ENCODE measurements at places on chromosomes 11 and 22.

DNA sequence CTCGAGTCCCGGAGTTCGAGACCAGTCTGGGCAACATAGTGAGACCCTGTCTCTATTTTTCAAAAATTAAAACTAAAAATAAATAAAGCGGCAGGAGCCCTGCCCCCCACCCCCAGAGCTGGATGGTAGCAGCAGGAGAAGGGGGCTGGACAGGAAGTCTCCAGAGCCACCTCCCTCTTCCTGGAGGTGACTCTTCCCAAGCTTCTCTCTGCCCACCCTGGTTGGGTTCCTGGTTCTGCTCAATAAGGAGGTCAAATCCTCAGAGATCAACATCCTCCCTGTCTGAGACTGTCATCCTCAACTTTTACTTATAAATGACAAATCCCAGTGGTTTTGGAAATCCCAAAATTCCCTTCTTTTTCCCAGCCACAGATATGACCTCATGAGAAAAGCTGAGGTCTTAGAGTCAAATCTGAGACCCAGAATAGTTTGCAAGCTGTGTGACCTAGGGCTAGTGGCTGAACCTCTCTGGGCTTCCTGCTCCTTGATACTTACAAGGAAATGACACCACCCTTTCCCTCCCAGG lies 987 bp downstream of the C1QTNF6 start:
- no peak for DNase-seq

DNA sequence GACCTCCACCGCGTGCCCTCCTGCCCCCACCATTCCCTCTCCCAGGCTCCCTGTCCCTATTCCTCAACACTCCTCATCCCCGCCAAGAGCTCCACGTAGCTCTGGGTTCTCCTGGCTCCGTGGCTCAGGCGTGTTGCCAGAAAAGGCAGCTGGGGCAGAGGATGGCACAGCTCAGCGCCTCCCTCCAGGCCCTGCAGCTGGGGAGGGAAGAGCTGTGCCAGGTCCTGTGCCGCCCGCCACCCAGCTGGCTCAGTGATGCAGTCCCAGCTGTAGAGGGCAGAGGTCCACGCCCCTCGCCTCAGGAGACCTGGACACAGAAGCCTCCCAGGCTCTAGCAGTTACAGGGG lies 4.2 kb downstream of the ARHGAP1 start:
- DNase-seq: no peak

GRCh38 chr22:22552630-22553029 lies 6.4 kb downstream of the PRAME start:
- no peak for DNase-seq

- DNase-seq: no peak
Observed at GRCh38 chr11:64360448-64360921, 1.5 kb downstream of the RPS6KA4 start.

DNA sequence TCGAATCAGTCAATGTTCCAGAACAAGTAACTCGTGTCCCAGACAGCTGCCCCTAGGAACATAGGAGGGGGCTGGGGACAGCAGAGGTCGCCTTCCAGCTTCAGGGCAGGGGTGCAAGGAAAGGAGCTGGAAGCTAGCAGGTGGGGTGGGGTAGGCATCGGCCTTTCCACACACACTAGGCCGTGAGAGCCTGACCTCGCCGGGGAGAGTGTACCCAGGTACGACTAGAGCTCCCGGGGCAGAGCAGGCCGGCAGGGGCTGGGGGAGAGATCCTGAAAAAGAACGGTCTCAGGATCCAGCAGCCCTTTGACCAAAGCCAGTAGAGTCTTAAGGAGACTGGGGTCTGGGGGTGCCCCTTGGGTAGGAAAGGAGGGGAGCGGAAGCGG lies 1127.5 kb downstream of the BRD1 start:
- no peak for DNase-seq

GRCh38 chr11:64206457-64207255 lies at the start of gene FERMT3:
TSS of gene FERMT3 (plus strand) at chr11:64206721. CDS start at chr11:64207365, 644 bp downstream.
- DNase-seq: peak; percentile 70

DNA sequence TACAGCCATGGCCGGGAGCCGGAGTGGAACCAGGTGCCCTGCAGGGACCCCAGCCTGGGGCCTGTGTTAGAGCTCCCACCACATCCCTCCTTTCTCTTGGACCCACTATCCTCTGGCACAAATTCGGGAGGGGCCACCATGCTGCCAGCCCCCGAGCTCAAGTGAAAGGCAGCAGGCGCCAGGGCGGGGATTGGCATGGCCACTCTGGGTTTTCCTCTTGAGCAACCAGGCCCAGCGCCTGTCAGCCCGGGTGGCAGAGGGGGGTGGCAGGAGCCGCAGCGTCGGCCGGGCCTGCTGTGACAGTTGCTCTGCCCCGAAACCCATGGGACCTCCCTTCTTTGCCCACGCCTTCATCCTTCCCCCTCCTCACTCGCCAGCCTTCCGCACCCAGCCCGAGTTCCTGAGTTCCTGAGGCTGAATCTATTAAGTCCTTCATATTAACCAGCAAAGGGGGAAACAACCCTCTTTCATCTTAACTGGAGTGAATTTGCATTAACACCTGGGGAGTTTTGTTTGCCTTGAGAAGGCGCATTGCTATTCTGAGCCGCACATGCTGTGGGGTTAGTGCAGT lies 16.8 kb upstream of the CABP7 start:
- DNase-seq: no peak

DNA sequence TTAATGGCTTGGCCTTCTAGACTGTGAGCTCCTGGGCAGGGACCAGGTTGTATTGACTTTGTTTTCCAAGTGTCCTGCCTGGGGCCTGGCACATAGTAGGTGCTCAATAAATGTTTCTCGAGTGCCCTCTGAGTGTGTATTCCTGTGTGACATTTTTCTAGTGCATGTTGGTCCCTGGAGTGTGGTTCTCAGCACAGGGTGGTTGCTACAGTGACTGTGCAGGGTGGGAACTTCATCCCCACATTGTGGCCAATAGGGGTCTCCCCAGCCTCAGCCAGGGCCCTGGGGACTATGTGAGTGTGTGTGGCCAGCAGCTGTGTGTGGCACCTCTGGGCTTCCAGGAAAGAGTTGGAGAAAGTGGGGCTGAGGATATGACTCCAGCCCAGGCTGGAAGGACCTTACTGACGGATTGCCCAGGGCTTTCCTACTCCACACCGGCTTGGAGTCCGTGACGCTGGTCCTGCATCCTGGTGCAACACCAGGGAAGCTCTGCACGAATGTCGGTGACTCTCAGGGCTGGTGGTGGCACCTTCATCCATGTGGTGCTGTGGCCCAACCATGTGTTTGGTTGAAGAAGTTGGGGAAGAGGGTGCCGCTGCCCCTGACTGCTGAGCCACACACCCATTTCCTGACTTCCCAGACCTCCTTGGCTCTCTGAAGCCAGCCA lies 9.0 kb upstream of the MARK2 start:
- DNase-seq: no peak

- DNase-seq: peak; percentile 59
Observed at GRCh38 chr11:47186700-47187695, 764 bp upstream of the PACSIN3 start.
